ENCODE measurements at places on chromosomes 5 and 9.

GRCh38 chr5:53069626-53070025, 39.9 kb downstream of the MOCS2 start:
- H3K4me1 ChIP-seq, result peaks cover 30% of the 10 kb centered on the region
- H3K36me3 ChIP-seq, result no peaks in the 10 kb centered on the region
- DNase-seq, result peak; percentile 57

DNA sequence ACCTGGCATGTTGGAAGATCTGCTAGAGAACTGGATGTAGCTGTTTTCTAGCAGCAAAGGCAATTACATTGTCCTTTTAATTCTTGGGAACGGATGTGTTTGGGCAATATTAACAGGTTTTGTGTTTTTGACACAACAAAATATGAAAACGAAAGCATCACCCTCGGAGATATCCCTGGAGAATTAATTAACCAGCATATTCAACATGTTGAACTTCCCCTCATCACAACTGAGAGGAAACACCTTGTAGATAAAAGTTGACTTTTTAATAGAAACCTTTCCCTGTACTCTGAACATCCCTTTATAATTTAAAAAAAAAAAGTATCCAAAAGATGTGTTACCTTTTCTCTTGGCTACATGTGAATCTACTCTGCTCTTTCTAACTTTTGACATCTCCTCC, 13.0 kb downstream of the SEMA6A start:
- no peak for DNase-seq
- H3K27ac ChIP-seq, result no peak overlapping the region
- peaks cover 2% of the 10 kb centered on the region for H3K27me3 ChIP-seq
- H3K4me3 ChIP-seq, result no peak overlapping the region
- peaks cover 3% of the 10 kb centered on the region for H3K4me1 ChIP-seq
- H3K36me3 ChIP-seq, result no peaks in the 10 kb centered on the region

DNA sequence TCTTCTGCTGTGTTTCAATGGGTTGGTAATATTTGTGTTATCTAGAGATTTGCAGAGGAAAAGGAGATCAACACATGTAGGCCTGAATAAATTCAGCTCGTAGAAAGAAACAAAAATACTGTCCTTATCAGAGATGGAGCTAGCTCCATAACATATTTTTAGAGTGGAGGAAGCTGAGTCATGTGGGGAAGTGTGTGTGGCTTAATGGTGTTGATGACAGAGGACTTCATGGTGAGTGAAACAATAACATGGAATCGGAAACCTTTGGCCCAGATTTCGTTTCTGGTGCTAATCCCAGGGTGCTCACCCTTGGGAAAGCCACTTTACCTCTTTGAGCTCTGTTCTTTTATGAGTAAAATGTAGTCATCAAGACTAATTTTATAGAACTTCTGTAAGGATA, 825.0 kb downstream of the TLR4 start:
- no peak for DNase-seq
- no peaks in the 10 kb centered on the region for H3K36me3 ChIP-seq
- no peaks in the 10 kb centered on the region for H3K27me3 ChIP-seq
- no peak overlapping the region for H3K27ac ChIP-seq

GRCh38 chr9:87193925-87194868, 246.9 kb upstream of the GAS1 start:
- H3K4me3 ChIP-seq, result no peak overlapping the region
- H3K4me1 ChIP-seq, result no peaks in the 10 kb centered on the region
- DNase-seq, result no peak
- H3K27me3 ChIP-seq, result peaks cover 8% of the 10 kb centered on the region
- H3K27ac ChIP-seq, result no peak overlapping the region

DNA sequence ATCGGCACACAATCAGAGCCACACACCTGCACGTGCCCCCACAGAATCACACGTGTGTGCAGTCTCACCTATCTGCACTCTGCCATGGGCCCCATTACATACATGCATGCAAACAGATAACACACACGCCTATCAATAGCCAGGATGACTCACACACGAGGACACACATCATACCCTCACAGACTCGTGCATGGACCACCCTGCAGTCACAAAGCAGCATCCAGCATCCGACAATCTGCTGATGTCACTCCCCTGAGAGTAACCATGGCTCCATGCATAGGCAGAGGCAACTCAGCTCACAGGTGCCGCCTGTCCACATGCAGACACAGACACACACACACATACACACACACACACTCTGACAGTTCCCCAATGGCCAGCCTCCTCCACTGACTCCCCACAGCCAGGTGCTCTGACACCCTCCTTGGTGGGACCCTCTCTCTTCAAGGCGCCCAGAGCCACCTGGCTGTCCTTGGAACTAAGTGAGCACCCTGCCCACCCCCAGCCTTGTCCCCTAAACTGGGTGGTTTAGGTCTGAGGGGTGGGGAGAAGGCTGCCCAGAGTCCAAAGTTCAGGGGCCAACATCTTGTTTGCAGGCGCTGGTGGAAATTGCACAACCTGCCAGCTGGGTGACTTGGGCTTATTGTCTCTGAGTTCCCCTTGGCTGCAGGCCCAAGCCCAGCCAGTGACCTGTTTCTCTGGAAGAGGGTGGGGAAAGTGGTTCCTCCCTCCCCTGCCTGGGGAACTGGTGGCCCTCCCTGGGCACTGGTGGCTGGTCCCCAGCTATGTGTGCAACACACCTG, 34.6 kb upstream of the NEK6 start:
- H3K4me3 ChIP-seq, result no peak overlapping the region
- no peaks in the 10 kb centered on the region for H3K36me3 ChIP-seq
- no peak overlapping the region for H3K27ac ChIP-seq

DNA sequence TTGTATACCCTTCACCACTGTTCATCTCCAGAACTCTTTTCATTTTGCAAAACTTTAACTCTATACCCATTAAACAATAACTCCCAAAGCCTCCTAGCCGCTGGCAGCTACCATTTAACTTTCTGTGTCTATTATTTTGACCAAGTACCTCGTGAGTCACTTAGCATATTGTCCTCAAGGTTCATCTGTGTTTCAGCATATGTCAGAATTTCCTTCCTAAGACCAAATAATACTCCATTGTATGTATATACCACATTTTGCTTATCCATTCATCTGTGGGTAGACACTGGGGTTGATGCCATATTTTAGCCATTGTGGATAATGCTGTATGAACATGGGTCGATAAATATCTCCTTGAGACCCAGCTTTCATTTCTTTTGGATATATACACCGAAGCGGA, 17.4 kb downstream of the ERBIN start:
- H3K36me3 ChIP-seq, result peaks cover 14% of the 10 kb centered on the region
- H3K27ac ChIP-seq, result no peak overlapping the region
- H3K4me1 ChIP-seq, result peaks cover 30% of the 10 kb centered on the region
- H3K27me3 ChIP-seq, result no peaks in the 10 kb centered on the region
- no peak for DNase-seq

GRCh38 chr5:14471507-14471906, 110.1 kb upstream of the OTULINL start:
- H3K4me3 ChIP-seq, result no peak overlapping the region
- DNase-seq, result no peak
- no peaks in the 10 kb centered on the region for H3K27me3 ChIP-seq
- H3K4me1 ChIP-seq, result no peaks in the 10 kb centered on the region
- H3K36me3 ChIP-seq, result peaks cover 2% of the 10 kb centered on the region

GRCh38 chr5:73757416-73757815, 131.4 kb downstream of the ARHGEF28 start:
- DNase-seq, result no peak
- peaks cover 3% of the 10 kb centered on the region for H3K27me3 ChIP-seq
- H3K4me1 ChIP-seq, result no peaks in the 10 kb centered on the region
- H3K36me3 ChIP-seq, result no peaks in the 10 kb centered on the region

GRCh38 chr9:100426530-100427365, at the start of gene MSANTD3:
MSANTD3 (plus strand) TSS chr9:100427143; CDS start chr9:100441939, 14,796 bp downstream.
- peaks cover 32% of the 10 kb centered on the region for H3K4me1 ChIP-seq
- peak within 1 kb of the TSS; percentile 87 for H3K4me3 ChIP-seq
- peaks cover 5% of the 10 kb centered on the region for H3K27me3 ChIP-seq
- peak within 1 kb of the TSS; percentile 91 for H3K27ac ChIP-seq

DNA sequence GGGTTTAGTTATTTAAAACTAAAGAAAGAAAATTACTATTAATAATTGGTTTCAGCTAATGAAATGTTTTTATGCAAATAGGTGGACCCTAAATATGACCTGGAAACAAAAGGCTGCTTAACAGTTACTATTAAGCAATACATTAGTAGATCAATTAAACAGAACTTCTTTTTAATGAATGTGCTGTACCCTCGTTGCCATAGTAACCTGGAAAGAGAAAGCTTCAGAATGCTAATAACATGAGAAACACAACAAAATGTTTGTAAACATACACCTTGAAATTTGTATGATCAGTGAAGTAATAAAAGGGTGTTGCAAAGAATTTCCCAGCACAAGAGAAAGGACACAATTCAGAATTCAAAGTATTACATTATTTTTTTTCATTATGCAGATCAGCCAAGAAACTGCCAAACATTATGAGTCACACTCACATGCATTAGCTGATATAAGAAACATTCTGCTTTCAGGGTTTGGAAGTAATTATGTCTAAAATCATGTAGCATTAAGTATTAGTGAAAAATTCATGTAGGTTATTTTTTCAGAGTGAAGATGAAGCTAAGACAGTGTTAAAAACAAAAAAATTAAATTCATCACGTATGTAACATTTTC, 348.3 kb downstream of the ISL1 start:
- no peaks in the 10 kb centered on the region for H3K27me3 ChIP-seq
- no peak for DNase-seq
- H3K36me3 ChIP-seq, result no peaks in the 10 kb centered on the region

DNA sequence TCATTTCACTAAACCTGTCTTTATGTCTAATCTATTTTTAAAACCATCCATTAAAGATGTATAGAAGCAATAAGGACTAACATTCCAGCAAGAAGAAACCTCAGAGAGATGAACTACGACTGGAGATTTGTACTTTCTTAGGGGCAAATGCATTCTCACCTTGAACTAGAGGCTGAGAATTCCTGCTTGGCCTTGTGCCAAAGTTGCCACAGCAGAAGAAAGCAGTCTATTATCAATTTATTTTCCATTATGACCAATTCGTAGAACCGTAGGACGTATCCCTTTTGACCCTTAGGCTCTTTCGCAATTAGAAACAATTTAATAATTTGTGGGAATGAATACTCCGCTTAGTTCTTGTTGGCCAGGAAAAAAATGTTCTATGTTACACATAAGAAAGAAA, 1647.4 kb upstream of the CDH9 start:
- H3K4me3 ChIP-seq, result no peak overlapping the region
- no peaks in the 10 kb centered on the region for H3K4me1 ChIP-seq
- H3K27ac ChIP-seq, result no peak overlapping the region
- no peaks in the 10 kb centered on the region for H3K36me3 ChIP-seq
- H3K27me3 ChIP-seq, result no peaks in the 10 kb centered on the region
- DNase-seq, result no peak

DNA sequence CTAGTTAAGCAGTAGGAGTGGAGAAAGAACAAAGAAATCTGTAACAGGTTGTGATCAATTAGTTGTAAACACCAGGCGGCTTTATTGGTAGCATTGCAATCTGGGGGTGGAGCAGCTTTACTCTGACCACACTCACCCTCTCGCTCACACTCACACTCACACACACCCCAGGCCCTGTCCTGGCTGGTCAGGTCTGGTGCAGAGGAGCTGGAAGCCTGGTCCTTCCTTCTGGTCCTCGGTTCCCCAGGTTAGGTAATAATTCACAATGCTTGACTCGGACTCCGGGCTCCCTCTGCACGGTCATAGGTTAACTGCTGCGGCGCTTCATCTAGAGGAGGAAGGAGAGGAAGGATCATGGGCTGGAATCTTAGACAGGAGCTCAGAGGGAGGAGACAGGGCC, 1.6 kb downstream of the CCL19 start:
- DNase-seq, result no peak
- H3K27ac ChIP-seq, result no peak overlapping the region
- no peaks in the 10 kb centered on the region for H3K36me3 ChIP-seq
- no peak overlapping the region for H3K4me3 ChIP-seq
- H3K4me1 ChIP-seq, result no peaks in the 10 kb centered on the region

DNA sequence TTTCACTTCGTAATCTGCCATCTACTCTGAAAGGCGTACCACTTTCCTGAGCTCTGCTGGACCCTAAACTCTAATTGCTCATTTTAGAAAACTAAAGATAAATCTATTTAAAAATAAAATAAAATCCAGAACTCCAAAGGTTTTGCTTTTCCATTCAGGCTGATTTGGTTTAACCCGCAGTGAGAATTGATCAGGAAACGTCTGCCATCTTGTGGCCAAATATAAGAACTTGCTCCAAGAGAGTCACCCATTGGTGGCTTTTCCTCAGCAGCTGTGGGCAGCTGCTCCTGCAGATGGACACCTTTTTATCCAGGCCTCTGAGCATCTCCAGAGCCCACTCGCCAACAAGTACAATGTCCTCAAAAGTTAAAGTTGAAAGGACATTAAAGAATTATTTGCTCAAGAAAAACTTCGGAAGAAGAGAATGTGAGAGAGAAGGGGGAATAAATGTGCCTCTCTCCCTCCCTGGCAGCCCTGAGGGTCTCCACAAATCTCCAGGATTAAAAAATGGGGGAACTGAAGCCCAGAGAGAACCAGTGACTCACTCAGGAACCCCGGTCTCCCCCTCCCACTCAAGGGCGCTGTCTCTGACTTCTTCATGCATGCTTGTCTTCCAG, 4.1 kb downstream of the SAXO1 start:
- H3K4me1 ChIP-seq, result peaks cover 9% of the 10 kb centered on the region
- peak; percentile 23 for DNase-seq
- peaks cover 8% of the 10 kb centered on the region for H3K27me3 ChIP-seq
- H3K4me3 ChIP-seq, result no peak overlapping the region
- no peaks in the 10 kb centered on the region for H3K36me3 ChIP-seq

- H3K27me3 ChIP-seq, result peaks cover 6% of the 10 kb centered on the region
- no peaks in the 10 kb centered on the region for H3K4me1 ChIP-seq
- no peaks in the 10 kb centered on the region for H3K36me3 ChIP-seq
- DNase-seq, result no peak
Observed at GRCh38 chr5:53265043-53265442, 155.5 kb upstream of the MOCS2 start.

DNA sequence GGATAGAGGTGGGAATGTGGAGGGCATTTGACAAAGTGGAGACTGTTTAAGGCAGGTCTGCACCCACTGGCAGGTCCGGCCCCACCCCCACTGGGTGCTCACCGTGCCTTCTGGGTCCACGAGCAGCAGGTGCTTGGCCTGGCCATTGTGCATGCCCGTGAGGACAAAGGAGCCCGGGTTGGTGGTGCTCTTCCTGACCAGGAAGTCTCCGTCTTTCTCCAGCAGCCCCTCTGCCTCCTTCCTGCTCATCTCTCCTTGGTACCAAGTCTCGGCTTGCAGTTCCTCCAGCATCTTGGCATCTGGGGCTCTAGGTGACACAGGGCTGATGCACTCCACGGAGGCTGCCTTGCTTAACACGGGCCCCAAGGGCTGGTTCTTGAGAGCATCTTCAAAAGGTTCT, 46.6 kb downstream of the S1PR3 start:
- DNase-seq, result no peak
- H3K4me3 ChIP-seq, result no peak overlapping the region
- peaks cover 29% of the 10 kb centered on the region for H3K27me3 ChIP-seq
- H3K36me3 ChIP-seq, result no peaks in the 10 kb centered on the region

GRCh38 chr5:64786372-64786771, 17.6 kb downstream of the CWC27 start:
- H3K4me3 ChIP-seq, result no peak overlapping the region
- peaks cover 5% of the 10 kb centered on the region for H3K4me1 ChIP-seq
- no peak overlapping the region for H3K27ac ChIP-seq
- DNase-seq, result no peak

GRCh38 chr9:120186276-120186675, 393.7 kb downstream of the CDK5RAP2 start:
- H3K27me3 ChIP-seq, result peaks cover 12% of the 10 kb centered on the region
- H3K4me3 ChIP-seq, result no peak overlapping the region
- DNase-seq, result no peak
- no peaks in the 10 kb centered on the region for H3K36me3 ChIP-seq

GRCh38 chr5:173452119-173452905, 124.1 kb upstream of the STC2 start:
- DNase-seq, result no peak
- H3K36me3 ChIP-seq, result no peaks in the 10 kb centered on the region
- no peak overlapping the region for H3K27ac ChIP-seq
- no peak overlapping the region for H3K4me3 ChIP-seq
- no peaks in the 10 kb centered on the region for H3K4me1 ChIP-seq

All from activated naive CD8-positive, alpha-beta T cell treated with anti-CD3 and anti-CD28 coated beads, Interleukin-2, amount 50 U/mL, for 24 hours (primary cell).